Right cardiac atrium (tissue), 5 donors: ENCODE measurements at places on chromosomes 16 and 17. TPM values are rescaled to one million over a fixed set of nuclear protein-coding genes. Genes with fewer than 3 reads are reported as not detected.

Gene TBC1D16
- polyA plus RNA-seq = 9.9 TPM

GRCh38 chr17:298791-299450 lies 53.7 kb downstream of the RPH3AL start:
- peak; percentile 93 for DNase-seq

DNA sequence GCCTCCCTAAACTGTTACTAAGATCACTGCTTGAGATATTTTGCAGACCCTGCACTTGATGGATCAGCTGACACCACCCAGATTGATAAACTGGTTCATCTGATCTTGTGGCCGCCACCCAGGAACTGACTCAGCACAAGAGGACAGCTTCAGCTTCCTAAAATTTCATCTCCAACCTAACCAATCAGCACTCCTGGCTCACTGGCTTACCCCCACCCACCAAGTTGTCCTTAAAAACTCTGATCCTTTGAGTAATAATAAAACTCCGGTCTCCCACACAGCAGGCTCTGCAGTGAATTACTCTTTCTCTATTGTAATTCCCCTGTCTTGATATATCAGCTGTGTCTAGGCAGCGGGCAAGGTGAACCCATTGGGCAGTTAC lies 174.8 kb downstream of the UTP18 start:
- DNase-seq = no peak

Gene KRT33A
- not detected for polyA plus RNA-seq

- DNase-seq = no peak
Measured at GRCh38 chr16:23729503-23730424, 16.7 kb upstream of the ERN2 start.

DNA sequence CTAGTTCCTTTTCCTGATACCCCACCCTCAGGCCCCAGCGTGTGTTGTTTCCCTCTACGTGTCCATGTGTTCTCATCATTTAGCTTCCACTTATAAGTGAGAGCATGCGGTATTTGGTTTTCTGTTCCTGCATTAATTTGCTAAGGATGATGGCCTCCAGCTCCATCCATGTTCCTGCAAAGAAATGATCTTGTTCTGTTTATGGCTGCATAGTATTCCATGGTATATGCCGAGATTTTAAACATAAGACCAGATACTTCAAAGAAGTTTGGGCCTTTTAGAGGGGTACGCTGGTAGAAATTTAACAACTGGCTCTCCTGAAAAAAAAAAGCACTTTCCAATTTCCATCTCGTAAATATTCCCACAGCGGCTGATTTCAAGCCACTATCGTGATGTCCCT lies 59.8 kb downstream of the IRF8 start:
- DNase-seq = no peak

DNA sequence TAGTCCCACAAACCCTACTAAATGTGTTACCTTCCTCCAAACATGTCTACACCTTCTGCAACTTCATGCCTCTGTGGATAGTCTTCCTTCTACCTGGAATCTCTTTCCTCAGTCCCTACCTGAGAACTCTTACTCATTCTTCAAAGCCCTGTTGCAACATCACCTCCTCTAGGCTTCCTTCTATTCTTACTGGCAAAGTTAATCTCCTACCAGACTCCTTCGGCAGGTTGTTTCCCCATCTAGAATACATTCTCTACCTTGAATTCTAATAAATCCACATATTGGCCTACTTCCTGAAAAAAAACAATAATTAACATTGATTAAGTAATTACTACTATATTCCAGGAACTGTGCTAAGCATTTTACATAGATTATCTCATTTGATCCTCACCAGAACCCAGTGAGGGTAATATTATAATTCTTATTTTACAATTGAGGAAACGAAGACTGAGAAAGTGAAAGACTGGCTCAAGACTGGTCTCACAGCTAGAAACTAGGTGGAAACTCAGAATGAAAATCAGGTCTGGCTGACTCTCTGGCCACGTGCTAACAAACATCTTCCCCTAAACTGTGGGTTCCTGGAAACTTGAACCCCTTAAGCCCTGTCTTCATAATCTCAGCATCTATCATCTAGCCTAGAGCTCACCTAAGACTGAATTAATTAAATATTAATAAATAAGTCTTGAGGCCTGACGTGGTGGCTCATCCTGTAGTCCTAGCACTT lies 4.6 kb upstream of the STAT3 start:
- DNase-seq = no peak

Gene DPEP3
- polyA plus RNA-seq = not detected

DNA sequence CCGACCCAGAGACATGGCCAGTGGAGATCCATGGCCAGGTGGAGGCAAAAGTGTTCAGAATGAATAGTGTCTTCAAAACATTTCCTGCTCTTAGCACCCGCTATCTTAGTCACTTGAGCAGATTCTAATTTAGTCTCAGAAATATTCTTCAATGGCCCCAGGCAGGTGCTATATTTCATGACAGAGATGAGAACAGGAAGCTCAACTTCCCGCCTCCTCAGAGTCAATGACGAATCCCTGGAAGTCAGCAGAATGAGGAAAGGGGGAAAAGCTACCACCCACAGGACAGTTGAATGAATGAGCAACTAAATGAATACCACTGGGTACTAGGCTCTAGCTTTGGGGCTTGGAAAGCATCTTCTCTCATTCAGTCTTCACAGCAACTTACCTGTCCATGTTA lies 147.2 kb downstream of the ASIC2 start:
- no peak for DNase-seq

DNA sequence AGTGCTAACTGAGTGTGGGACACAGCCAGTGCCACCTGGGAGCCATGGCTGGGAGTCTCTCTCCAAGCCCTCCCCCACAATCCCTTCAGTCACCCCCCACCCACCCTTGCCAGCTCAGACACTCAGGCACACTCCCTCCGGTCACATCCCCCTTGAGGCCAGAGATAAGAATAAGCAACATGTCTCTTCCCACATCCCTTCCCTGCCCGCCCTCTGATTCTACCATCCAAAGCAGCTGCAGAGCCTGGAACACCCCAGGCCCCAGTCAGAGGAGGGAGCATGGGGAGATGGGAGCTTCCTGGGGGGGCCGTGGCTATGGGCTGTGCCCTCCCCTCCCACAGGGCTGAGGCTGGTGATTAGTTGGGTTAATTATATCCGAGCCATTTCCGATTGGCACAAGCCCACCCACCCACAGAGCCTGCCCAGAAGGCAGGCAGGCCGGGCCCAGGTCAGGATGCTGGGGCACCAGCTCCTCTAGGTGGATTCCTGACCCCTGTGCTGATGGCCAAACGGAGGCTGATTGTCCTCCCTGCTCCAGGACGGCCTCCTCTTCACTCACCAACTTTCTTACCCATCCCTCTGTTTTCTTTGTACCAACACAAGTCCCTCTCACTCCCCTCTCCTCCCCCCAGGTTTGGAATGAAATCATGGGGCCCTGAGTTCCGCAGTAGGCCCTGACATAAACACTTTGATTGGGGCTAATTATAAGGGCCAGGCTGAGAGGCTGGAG lies 28.6 kb upstream of the MEIOC start:
- no peak for DNase-seq

Gene FOXN1
- not detected for polyA plus RNA-seq

- DNase-seq = peak; percentile 30
Measured at GRCh38 chr16:11032000-11032921, 87.9 kb downstream of the CLEC16A start.

DNA sequence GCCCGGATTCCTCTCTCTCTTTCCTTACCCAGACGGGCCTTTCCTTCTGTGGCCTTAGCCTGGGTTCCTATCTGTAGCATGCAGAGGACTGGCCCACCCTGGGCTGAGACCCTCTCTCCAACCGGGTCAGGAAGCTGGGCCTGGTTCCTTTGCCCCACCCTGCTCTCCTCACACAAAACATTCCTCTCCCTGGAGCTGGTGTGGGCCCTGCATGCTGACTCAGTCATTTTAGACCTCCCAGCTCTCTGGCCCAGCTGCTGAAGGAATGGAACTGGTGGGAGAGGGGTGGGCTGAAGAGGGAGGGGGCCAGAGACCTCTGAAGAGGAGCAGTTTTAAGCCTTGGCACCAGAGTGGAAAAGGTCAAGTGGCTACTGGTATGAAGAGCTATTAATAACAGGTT lies 957 bp downstream of the MYL4 start:
- no peak for DNase-seq

Gene GPR142
- polyA plus RNA-seq = not detected

Gene OSGIN1
- 3.6 TPM for polyA plus RNA-seq
